A549 treated with GW870086 at 1 μM for 4 hours (cell line): ENCODE measurements at places on chromosomes 1 and 21. TPM values are rescaled to one million over a fixed set of nuclear protein-coding genes. Genes with fewer than 3 reads are reported as not detected.

CEP85 gene
- 10.3 to 13.3 TPM (median 12.5 TPM) in 5 replicates for total RNA-seq

SLC35F3 gene
- total RNA-seq: 4.0 to 5.4 TPM (median 5.3 TPM) in 5 replicates

GPR52 gene
- total RNA-seq: 0.12 TPM in 1 of 5 replicates, not detected in the others

CD160 gene
- total RNA-seq: not detected in 5 replicates

GBP3 gene
- total RNA-seq: 0.77 to 1.5 TPM (median 0.87 TPM) in 5 replicates

GJA5 gene
- total RNA-seq: 0.05 to 0.09 TPM in 2 of 5 replicates, not detected in the others

ZNHIT6 gene
- 17.2 to 19.7 TPM (median 18.6 TPM) in 5 replicates for total RNA-seq

VPS72 gene
- total RNA-seq: 42.3 to 58.6 TPM (median 46.7 TPM) in 5 replicates

BTG3 gene
- 22.1 to 30.4 TPM (median 27.7 TPM) in 5 replicates for total RNA-seq

IKBKE gene
- 6.0 to 7.7 TPM (median 6.9 TPM) in 5 replicates for total RNA-seq

PLD5 gene
- total RNA-seq: 1.5 to 2.8 TPM (median 1.7 TPM) in 5 replicates

OVAAL gene
- 0.08 to 0.13 TPM (median 0.09 TPM) in 3 of 5 replicates, not detected in the others for total RNA-seq

SLC2A5 gene
- total RNA-seq: 0.06 to 0.77 TPM (median 0.33 TPM) in 5 replicates

PPIAL4G gene
- total RNA-seq: not detected in 5 replicates

MARK1 gene
- 0.05 to 0.16 TPM (median 0.11 TPM) in 5 replicates for total RNA-seq

DIO1 gene
- total RNA-seq: 0.09 to 0.16 TPM in 2 of 5 replicates, not detected in the others
